Chondrocyte (in vitro differentiated cells): ENCODE measurements at places on chromosomes 3 and 15. TPM values are rescaled to one million over a fixed set of nuclear protein-coding genes. Genes with fewer than 3 reads are reported as not detected.
A peak's percentile ranks its signal among the peaks of the same experiment; 100 is the strongest.

FOXL2 gene
- total RNA-seq = 0.18 to 0.22 TPM in 2 of 3 replicates, not detected in the other

DNA sequence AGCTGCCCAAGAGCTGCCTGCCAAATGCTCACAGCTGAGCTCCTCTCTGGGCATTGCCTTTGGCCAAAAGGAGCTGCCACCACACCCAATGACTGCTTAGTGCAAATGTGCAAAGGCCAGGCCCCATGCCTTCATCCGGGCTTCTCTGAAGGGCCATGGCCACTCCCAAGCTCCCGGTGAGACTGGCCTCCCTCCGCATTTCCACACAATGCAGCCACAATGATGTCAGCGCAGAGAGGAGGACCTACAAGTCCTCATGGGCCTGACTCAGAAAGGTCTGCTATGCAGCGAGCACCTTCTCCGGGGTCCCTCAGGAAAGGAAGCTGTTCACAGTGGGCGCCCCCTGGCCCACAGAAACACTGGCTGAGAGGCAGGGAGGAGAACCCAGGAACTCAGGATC is 12.7 kb downstream of the OXTR start:
- no peak overlapping the region for H3K4me3 ChIP-seq
- H3K36me3 ChIP-seq = peaks cover 18% of the 10 kb centered on the region
- no peak overlapping the region for H3K27ac ChIP-seq
- H3K4me1 ChIP-seq = peaks cover 28% of the 10 kb centered on the region
- no peaks in the 10 kb centered on the region for H3K27me3 ChIP-seq

GPR160 gene
- total RNA-seq = 0.37 to 0.60 TPM (median 0.49 TPM) in 3 replicates

MAN2A2 gene
- total RNA-seq = 49.4 to 57.0 TPM (median 51.4 TPM) in 3 replicates

SLC28A2 gene
- not detected in 3 replicates for total RNA-seq

GRCh38 chr3:86519819-86520218 is 471.1 kb downstream of the VGLL3 start:
- H3K27ac ChIP-seq = no peak overlapping the region
- H3K27me3 ChIP-seq = peaks cover 23% of the 10 kb centered on the region
- no peaks in the 10 kb centered on the region for H3K4me1 ChIP-seq
- no peaks in the 10 kb centered on the region for H3K36me3 ChIP-seq

- H3K4me1 ChIP-seq = no peaks in the 10 kb centered on the region
- DNase-seq = no peak
- no peak overlapping the region for H3K27ac ChIP-seq
Measured at GRCh38 chr15:84891339-84891738, 6.9 kb downstream of the SLC28A1 start.

DNA sequence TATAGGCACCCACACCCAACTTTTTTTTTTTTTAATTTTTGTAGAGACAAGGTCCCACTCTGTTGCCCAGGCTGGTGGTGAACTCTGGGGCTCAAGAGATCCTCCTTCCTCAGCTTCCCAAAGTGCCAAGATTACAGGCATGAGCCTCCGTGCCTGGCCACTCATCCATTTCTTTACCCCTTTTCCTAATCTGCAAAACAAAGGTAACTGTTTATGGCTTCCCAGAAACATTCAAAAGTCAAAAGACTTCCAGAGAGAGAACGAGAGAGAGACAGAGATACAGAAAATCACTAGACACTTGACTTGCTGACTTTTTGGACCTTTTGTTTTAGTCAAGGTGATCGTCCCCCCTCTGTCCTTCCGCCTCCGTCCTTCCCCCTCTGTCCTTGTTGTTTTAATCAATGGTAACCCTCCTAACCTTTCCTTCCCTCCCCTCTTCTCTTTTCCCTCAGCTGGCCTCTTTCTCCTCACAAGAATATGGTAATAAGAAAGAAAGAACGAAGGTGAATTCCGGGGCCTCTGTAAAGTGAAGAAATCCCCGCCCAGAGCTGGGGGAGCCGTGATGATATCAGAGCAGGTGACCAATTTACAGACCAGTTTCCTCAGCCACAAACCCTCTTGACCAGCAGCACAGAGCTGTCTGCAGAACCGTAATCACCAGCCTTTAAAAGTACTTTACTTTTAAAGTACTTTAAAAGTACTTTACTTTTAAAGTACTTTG is 21.9 kb downstream of the KLHL6 start:
- H3K4me1 ChIP-seq = peaks cover 50% of the 10 kb centered on the region
- H3K4me3 ChIP-seq = no peak overlapping the region
- no peak for DNase-seq
- no peaks in the 10 kb centered on the region for H3K27me3 ChIP-seq
- H3K36me3 ChIP-seq = no peaks in the 10 kb centered on the region

NANOGP8 gene
- not detected in 3 replicates for total RNA-seq

STAC gene
- total RNA-seq = 0.07 TPM in 1 of 3 replicates, not detected in the others

ARID3B gene
- 1.8 to 2.6 TPM (median 2.5 TPM) in 3 replicates for total RNA-seq

GRCh38 chr15:58235961-58236360 is 97.8 kb downstream of the AQP9 start:
- no peak for DNase-seq
- H3K4me3 ChIP-seq = no peak overlapping the region
- no peak overlapping the region for H3K27ac ChIP-seq
- no peaks in the 10 kb centered on the region for H3K4me1 ChIP-seq

GRCh38 chr3:157045238-157045850 is 114.6 kb downstream of the CCNL1 start:
- DNase-seq = no peak
- no peak overlapping the region for H3K27ac ChIP-seq
- H3K4me3 ChIP-seq = no peak overlapping the region
- H3K4me1 ChIP-seq = no peaks in the 10 kb centered on the region
- no peaks in the 10 kb centered on the region for H3K36me3 ChIP-seq

DNA sequence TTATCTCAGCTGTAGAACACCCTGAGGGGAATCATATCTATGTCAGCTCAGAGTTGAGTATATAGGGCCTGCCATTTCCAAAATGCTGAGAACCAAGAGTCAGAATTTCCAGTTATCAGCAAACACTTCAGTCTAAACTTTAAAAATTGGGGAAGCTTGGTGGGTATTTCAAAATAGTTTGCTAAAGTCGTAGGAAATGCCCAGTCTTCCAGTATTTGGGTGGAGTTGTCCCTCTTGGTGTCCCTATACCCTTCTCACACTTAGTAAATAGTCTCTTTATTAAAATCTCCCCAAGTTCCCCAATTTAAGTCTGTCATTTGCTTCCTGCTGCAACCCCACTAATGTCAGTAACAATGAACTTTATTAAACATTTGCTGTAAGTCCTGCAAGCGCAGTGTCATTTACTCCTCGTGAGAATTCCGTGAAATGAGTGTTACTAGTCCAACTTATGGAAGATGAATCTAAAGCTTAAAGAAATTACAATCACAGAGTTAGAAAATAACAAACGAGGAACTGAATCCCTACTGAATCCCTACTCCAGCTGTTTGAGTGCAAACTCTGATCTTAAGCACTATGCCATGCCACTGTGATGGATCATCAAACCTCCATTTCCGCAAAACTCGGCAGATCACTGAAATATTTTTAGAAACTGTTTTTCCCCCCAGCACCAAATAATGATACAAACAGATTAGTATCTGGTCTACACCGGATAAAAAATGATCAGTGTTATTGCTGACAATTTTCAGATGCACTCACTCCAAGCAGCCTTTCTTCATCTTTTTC is 341.7 kb upstream of the PROK2 start:
- H3K36me3 ChIP-seq = peaks cover 1% of the 10 kb centered on the region
- H3K27me3 ChIP-seq = no peaks in the 10 kb centered on the region
- no peak for DNase-seq
- H3K4me1 ChIP-seq = peaks cover 42% of the 10 kb centered on the region
- H3K4me3 ChIP-seq = no peak overlapping the region

GRAMD2A gene
- 0.32 to 0.77 TPM (median 0.65 TPM) in 3 replicates for total RNA-seq

- peaks cover 4% of the 10 kb centered on the region for H3K4me1 ChIP-seq
- H3K27me3 ChIP-seq = no peaks in the 10 kb centered on the region
- no peak overlapping the region for H3K4me3 ChIP-seq
- H3K27ac ChIP-seq = no peak overlapping the region
- no peak for DNase-seq
Measured at GRCh38 chr3:95434491-95434890, 1371.6 kb downstream of the NSUN3 start.

MYO1E gene
- total RNA-seq = 141 to 192 TPM (median 172 TPM) in 3 replicates

SLC6A20 gene
- total RNA-seq = not detected in 3 replicates

DNA sequence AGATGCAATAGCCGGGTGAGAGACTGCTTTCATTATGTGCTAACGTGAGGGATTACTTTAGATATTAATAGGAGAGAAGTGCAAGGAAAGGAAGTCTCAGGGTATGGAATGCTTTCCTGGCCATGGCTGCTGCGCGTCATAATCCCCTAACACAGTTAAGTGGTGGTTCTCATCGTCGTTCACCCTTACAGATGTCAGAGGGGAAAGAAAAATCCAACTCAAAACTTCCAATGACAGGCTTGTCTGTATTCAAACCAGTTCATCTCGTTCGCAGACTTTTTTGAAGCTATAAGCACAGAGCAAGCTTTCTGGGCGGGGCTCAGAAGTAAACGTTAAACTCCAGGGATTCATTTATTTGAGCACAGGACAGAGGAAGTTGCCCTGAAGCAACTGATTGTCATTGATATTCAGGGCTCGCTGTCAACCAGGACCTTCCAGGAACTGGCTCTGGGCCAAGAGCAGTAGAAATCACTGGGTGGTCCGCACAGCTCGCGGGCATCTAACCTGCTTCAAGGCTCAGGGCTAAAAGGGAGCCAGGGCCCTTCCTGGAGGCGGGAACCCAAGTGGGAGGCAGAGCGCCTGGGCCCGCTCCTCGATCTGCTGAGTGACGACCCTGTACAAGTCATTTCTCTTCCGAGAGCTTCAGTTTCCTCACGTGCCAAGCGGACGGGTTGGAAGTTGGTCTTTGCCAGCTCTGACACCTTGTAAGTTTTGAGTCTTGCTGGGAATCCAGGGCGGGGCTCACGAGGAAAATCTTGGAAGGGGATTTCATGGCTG is 1.1 kb upstream of the LPP start:
- H3K4me3 ChIP-seq = peak overlapping the region; percentile 98
- H3K27me3 ChIP-seq = no peaks in the 10 kb centered on the region
- DNase-seq = no peak
- peak overlapping the region; percentile 100 for H3K27ac ChIP-seq
- no peaks in the 10 kb centered on the region for H3K36me3 ChIP-seq
- H3K4me1 ChIP-seq = peaks cover 56% of the 10 kb centered on the region

CATSPER2 gene
- total RNA-seq = 1.6 to 3.6 TPM (median 3.1 TPM) in 3 replicates

GRCh38 chr3:188052169-188053035 is 101.6 kb upstream of the LPP start:
- no peak overlapping the region for H3K4me3 ChIP-seq
- DNase-seq = no peak
- H3K36me3 ChIP-seq = no peaks in the 10 kb centered on the region

ISL2 gene
- total RNA-seq = not detected in 3 replicates

NME9 gene
- not detected in 3 replicates for total RNA-seq

DNA sequence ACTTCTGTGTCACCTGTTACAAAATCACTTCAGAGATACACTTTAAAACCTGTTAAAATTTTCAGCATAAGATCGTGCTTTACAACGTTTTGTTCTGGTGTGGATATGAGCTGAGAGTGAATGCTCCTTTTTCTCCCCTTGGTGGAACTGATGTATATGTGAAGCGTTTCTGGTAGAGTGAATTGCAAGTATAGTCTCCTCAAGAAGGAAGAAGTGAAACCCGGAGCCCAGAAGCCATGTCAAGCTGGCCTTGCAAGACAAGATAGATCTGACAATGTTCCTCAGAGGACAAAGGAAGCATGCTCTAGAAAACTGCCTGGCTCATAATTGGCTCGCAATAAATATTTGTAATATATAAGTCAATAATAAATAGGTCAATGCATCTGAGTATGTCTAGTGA is 23.6 kb downstream of the SERPINI2 start:
- H3K36me3 ChIP-seq = no peaks in the 10 kb centered on the region
- no peak for DNase-seq
- H3K4me1 ChIP-seq = no peaks in the 10 kb centered on the region
- H3K4me3 ChIP-seq = no peak overlapping the region
- peaks cover 7% of the 10 kb centered on the region for H3K27me3 ChIP-seq

DNA sequence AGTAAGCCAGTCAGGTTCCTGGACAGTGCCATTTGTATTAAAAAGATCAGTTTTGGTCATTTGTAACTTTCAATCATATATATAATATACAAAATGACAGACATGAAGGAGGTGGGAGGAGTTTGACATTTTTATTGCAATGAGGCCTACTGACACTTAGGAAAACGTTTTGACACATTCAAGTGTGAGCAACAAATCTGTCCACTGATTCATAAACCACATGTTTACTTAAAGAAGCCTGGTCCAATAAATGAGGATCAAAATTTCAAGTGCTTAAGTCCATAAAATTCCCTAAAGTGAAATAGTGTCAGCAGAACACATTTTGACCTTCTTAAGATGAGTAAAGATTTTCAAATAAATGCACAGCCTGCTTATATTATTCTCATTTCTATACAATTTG is 137.3 kb downstream of the MECOM start:
- no peak overlapping the region for H3K27ac ChIP-seq
- H3K4me3 ChIP-seq = no peak overlapping the region
- no peaks in the 10 kb centered on the region for H3K27me3 ChIP-seq

NR2E3 gene
- not detected in 3 replicates for total RNA-seq

CKMT1B gene
- total RNA-seq = not detected in 3 replicates
